ENCODE measurements at places on chromosomes 2 and 18.

DNA sequence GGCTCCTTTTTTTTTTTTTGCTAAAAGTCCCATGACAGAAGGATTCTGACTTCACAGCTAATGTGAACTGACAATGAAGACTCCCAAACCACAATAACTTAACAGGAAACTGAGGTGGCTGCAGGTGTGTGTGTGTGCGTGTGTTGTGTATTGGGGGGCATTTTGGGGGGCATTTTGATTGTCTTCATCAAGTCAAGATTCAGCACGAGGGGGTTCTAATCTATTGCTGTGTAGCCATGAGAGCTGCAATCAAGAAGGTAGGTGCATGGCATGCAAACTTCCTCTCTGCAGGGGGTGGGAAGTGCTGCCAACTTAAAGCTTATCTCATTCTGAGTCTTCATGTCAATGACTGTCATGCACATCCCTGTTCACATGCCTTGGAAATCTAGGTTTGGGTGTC is 25.2 kb downstream of the SPRED2 start:
- DNase-seq, result no peak

DNA sequence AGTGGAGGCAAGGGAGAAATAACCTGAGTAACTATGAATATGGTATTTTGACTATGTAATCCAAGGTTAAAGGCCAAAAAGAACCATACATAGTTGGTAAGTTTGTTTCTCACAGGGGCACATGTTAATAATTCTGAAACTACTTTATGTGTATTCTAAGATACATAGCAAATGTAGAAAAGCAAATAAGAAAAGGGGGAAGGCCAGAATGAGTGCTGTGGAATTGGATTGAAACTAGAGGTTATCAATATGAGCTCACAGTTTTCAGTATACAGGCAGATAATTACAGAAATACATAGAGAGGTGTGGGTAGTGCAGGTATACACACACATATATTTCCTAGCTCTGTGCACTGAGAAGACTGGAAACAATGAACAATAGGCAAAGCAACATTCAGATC is 13.7 kb downstream of the INO80C start:
- DNase-seq, result no peak

DNA sequence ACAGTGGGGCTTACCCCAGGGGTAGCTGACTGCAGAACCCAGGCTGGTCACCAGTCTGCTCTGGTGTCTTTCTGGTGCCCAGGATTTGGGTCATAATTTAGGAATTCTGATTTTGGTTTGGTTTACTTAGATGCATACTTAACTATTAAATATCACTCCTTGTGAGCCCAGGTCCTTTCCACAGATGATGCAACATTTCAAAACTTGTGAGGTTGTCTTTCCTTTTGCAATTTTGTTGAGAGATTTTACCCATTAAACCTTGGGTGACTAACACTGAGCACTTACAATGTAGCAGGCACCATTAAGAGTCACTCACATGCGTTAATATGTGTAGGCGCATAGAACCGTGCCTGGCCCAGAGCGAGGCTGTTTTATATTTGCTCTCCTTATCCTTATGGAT is 61.8 kb upstream of the RPL31 start:
- no peak for DNase-seq

DNA sequence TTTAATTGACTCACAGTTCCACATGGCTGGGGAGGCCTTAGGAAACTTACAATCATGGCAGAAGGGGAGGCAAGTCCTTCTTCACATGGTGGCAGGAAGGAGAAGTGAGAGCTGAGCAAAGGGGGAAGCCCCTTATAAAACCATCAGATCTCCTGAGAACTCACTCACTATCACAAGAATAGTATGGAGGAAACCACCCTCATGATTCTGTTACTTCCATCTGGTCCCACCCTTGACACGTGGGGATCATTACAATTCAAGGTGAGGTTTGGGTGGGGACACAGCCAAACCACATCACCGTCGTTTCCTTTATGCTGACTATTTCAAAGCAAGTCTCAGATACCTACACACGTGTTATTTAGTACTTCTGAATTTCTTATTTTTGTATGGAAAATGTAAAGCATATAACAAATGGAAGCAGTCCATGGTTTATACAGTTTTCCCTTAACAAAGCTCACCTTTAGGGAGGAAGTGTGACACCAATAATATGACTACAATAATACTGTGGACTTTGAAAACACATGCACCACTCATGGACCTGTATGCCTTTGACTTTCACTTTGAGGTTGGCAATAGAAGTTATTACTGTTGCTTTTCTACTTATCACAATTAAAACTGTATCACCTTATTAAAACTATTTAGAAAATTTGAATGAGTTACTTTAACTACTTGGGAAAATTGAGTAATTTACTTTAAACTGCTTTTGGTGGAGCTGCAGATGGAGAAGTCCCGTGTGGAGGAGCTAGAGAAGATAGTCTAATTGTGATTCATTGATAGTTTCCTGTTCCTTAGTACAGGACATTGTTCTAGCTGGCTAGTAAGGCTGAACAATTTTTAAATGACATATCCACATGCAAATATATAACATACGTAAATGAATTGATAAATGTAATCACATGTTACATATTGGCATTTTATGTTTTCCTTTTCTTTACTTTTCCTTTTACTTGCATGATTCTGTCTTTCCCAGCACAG is 37.3 kb downstream of the MTCL1 start:
- no peak for DNase-seq

- no peak for DNase-seq
Measured at GRCh38 chr2:88058191-88058590, 2.6 kb upstream of the KRCC1 start.

GRCh38 chr18:31206071-31206470 is 43.4 kb upstream of the DSC1 start:
- no peak for DNase-seq

DNA sequence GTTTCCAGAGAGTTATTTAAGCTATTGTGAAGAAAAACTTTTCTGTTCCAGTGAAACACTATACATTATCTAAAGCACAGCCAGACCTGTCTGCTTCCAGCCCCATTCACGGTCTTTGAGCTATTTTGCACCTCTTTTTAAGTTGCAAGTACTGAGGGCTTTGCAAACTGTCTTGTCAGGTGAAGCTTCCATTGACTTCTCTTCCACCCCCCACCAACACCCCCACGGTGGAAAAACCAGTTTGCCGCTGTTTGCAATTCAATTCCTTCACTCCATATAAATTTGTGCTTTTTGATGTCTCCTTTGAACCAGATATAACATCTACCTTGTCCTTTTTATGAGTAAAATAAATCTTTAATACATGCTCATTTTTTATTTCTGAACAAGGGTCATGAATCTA is 15.7 kb downstream of the B3GNT7 start:
- no peak for DNase-seq

DNA sequence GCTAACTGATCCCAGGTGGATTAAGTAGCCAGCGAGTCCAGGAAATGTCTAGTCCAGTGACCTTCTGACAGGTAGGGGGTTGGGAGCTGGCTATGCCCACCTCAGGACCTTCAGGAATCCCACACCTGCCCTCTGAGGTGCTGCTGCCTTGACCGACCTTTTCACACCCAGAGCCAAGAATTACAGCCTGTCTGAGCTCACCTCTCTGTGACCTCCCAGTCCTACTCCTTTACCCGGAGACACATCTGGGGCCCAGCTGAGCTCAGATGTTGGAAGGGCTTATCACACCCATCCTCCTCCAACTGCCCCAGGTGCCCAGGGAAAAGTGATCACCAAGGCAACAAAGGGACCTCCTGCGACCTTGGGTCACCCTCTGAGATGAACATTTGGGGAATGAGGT is 413.3 kb upstream of the TNP1 start:
- no peak for DNase-seq

DNA sequence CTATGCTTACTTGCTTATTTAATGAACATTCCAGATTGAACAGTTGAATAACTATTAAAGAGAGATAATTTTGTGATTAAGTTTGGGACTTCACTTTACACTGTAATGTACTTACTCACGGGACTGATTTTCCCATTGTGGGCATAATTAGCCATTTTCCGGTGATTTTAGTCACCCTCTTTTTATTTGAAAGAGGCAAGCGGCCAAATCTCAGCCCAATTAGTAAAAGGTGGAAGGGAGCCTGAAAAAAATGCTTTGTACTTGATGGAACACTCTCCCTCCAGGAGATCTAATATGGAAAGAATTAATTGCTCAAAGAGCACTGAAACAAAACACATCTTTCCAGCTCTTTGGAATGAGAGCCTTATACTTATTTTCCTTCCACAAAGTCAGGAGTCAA is 50.2 kb downstream of the CALCRL start:
- no peak for DNase-seq

DNA sequence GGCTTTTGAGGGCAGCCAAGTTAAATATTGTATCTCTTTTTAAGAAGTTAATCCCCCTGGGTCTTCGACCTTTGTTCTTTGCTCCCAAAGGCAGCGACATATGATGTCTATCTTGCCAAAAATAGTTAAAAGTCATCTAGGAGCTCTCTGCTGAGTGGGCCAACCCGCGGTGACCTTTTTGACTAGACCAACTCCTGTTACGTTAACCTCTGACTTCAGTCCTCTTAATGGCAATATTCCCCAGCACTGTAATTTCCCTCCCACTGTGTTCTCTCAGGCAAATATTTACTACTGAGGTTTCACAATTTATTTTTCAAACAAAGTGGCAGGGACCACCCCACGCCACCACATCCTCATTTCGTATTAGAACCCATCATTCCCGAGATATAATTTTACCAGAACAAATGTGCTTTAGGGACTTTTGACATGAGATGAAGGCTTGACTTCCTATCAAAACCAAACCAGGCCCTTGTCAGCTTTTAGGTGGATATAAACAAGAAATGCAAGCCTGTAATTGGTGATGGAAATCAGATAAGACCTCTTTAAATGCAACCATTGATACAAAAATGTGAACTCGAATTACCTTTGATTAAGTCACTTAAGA is 764.7 kb downstream of the SATB2 start:
- no peak for DNase-seq

GRCh38 chr2:3739313-3739712 is 35.9 kb downstream of the DCDC2C start:
- no peak for DNase-seq

DNA sequence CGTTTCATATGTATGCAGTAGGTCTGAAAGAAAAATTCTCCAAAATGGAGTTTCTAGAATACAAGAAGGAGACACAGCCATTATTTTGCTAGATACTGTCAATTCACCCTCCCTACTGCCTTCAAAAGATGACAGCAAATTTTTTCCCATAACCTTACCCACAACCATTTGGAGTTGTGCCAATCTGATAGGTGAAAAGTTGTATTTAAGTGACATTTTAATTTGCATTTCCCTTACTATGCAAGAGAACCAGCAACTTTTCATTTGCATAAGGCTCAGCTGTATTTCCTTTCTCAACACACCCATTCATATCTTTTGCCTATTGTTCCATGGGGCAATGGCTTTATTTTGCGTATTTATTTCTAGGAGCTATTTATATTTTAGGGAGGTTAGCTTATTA is 31.4 kb upstream of the IL18RAP start:
- no peak for DNase-seq

DNA sequence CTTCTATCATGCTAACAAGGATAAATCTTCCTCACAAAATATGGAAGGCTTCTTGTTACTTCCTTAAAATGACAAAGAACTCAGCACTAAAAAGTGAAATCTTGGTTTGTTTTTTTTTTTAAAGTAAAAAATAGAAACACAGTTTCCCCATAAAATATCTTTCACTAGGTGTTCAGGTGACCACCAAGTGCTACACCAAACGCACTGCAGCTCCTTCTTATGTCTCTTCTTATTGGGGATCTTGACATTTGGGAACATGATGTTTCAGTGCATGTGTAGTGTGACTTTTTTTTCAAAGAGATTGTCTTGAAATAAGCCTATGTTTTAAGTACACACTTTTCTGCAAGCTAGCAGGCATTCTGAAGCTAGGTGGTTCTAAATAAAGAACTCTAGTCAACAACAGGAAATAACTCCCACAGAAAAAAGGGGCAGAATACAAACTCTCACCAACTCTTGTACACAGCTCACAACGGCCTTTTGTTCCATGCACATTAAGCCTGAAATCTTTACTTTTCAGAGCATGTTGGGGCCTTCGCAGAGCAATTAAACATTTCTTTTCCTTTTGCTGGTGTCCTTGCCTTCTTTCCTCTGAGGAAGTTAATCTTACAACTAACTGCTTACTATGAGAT is 13.2 kb upstream of the SERTAD2 start:
- DNase-seq, result no peak

DNA sequence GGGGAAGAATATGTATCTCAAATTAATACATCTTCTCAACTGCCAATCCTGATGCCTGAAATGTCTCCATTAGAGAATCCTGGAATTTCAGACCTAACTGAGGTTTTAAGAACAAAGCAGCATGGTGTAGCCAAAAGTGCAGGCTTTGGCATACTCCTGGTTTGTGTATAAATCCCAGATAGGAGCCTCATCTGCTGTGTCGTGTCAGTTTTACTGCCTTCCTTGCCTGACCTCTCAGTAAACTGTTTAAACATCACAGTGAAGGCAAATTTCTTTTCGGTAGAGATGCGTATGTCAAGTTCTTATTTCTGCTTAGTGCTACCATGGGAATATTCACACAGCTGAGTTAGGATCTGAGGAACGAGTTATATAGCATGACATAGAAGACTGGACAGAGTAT is 7.3 kb downstream of the SCG2 start:
- DNase-seq, result no peak

- no peak for DNase-seq
Measured at GRCh38 chr2:26273501-26273900, 28.8 kb downstream of the HADHB start.

- no peak for DNase-seq
Measured at GRCh38 chr18:22713511-22713910, 219.6 kb upstream of the RBBP8 start.

- DNase-seq, result no peak
Measured at GRCh38 chr2:59930430-59930829, 623.0 kb downstream of the BCL11A start.

- no peak for DNase-seq
Measured at GRCh38 chr18:49632588-49632987, 70.7 kb downstream of the LIPG start.

DNA sequence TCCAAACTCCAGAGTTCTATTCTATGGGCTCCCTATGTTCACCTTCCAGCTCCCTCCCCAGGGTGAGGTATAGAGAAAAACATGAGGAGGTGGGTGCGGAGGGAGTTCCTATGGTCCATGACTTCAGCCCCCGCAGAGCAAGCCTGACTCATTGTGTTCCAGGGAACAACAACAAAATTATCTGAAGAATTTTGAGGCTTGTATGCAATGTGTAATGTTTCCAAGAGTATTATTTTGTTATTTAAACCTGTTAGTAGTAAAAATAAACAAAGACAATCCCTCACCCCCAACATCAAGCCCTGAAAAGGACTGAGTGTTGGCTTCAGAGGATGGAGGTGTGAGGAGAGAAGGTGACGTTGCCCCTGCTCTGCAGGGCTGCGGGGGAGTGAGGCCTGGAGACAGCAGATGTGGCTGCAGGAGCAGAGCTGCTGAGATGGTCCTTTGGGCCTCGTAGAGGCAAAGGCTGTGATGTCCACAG is 29.0 kb downstream of the LAMA3 start:
- no peak for DNase-seq

All from cortex of kidney (tissue), 1 donor.